Astrocyte (in vitro differentiated cells and primary cell): ENCODE measurements at places on chromosomes 7 and 10. TPM values are rescaled to one million over a fixed set of nuclear protein-coding genes. Genes with fewer than 3 reads are reported as not detected.

The TAX1BP1 gene
- total RNA-seq = 127 and 133 TPM in 2 replicates

The PLPP4 gene
- 44.1 and 45.1 TPM in 2 replicates for total RNA-seq

The TRAPPC14 gene
- 18.7 and 19.5 TPM in 2 replicates for total RNA-seq

The SLC18A3 gene
- total RNA-seq = 1.0 and 4.6 TPM in 2 replicates

The GHRHR gene
- not detected in 2 replicates for total RNA-seq

The NPSR1 gene
- not detected in 2 replicates for total RNA-seq

DNA sequence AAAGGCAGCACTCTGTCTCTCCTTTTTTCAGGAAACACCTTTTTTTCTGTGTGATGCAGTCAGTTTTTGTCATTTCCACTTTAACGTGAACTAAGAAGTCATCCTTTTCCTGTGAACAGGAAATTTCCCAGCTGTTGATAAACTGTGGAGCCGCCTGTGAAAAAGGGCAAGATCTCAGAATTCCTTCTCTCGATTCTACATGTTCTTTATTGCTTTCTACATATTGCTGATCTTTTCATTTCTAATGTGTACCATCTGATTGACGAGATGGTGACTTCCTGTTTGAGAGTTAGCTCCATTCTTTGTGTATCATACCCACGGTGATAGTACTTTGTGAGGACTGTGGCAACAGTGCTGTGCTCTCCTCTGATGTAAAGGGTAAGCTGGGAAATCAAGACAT, 50.4 kb downstream of the ADD3 start:
- no peak for DNase-seq

DNA sequence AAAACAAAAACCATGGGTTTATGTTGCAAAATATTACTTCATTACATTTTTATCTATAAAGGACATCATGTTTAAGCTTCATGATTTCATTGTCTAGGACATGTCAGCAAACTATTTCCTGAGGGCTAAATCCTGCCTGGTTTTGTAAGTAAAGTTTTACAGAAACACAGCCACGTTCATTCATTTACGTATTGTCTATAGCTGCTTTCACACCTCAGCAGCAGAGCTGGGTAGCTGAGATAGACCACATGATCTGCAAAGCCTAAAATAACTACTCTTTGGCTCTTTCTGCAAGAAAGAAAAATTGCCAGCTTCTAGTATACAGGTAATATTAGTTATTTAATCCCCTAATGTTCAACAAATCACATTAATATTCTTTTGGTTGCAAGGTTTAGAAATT, 12.7 kb upstream of the PIP4K2A start:
- DNase-seq = no peak

DNA sequence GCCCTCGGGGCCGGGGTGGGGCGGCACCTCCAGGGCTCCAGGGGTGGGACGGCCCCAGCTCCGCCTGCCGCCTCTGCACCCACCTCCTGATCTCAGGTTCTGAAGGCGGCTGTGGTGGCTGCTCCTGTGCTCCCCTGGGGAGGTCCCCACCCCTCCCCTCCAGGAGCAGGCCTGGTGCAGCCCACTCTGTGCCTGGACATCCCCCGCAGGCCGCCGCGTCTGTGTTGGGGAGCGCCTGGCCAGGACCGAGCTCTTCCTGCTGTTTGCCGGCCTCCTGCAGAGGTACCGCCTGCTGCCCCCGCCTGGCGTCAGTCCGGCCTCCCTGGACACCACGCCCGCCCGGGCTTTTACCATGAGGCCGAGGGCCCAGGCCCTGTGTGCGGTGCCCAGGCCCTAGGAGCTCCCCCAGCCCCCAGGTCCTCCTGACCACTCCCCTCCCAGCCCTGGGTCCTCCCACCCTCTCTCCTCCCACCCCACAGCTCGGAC, 5.5 kb downstream of the CYP2W1 start:
- no peak for DNase-seq

- no peak for DNase-seq
These were observed 6.2 kb downstream of the ZNF511 start for GRCh38 chr10:133314911-133315310.

DNA sequence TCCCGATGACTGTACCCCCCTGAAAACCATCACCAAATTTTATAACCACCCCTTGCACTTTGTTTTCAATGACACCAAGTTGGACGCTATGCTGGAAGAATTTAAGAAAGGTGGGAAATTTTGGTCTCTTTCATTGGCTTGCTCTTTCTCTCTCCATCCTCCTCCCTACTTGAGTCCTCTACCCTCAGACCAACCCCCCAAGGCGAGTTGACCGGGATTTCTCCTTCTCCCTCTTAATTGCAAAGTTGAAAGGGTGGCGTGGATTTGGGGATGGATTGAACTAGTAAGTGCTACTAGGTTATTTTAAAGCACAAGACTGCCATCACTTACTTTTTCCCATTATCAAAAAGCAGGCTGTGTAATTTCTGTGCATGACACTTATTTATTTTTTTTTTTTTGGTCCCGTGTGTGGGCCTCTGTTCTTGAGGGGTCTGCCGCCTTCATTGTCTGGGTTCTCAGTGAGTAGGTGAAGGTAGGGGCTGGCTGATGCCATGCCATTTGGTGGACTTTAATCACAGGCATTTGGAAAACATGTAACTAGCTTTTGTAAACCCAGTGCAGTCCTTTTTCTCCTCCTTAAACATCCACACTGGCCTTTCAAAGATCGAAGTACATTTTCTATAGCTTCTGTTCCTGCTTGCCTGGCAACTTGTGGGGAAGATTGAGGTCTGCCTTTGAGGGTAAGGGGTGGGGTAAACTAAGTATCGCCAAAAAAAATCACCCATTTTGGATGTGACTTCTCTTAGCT, 2.1 kb downstream of the CNNM2 start:
- DNase-seq = no peak

DNA sequence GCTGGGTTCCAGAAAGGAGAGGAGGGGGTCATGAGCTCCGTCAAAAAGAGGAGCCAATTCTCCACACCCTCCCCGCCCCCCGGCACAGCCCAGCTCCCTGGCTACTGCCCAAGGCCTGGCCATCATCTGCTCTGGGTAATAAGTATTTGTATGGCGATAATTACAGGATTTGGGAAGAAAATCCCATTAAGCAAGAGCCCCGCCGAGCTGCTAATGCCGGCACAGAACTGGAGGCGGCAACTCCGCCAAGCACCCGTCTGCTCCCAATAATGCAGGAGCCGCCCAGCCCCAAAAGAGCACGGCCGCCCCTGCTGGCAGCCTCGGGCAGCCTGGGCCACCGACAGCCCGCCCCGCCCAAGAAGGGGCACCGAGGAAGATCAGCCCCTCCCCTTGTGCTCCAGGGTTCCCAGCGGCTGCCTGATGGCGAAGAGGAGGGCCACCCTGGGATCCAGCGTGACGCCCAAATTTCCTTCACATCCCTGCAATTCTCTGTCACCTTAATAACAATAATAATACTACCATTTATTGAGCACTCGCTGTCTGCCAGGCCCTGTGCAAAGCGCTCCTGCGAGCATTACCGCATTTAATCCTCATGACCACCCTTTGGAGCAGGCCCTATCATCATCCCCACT, 5.9 kb downstream of the SLIT1 start:
- DNase-seq = no peak

DNA sequence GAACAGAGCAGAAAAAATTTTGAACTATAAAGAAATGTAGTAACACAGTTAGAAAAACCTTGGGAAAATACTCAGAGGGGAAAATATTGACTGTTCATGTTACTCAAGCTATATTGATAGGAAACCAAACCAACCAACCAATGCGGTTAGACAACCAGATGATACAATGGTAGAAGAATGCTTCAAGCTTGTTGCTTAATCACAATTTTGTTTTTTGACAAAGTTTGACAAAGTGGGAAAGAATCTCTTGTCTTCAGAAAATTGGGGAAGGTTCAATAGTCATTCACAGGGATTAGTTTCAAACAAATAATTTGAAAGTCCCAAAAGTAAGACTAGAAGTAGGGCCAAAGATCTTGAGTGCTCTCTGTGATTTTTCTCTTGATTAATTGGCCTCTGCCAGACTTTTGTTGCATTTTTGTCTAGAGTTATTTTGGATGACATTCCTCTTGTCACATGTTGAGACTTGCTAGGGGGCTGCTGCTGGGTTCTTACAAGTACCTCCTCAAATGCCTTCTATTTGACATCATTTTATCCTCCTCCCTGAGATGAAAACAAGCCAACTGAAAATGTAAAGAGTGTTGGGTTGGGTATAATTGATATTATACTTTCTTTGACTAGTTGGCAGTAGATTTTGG, 233.1 kb upstream of the PHYHIPL start:
- peak; percentile 32 for DNase-seq

- no peak for DNase-seq
These were observed 142.3 kb upstream of the PCLO start for GRCh38 chr7:83305027-83305426.

GRCh38 chr10:125084614-125085257, 75.6 kb downstream of the CTBP2 start:
- peak; percentile 56 for DNase-seq

DNA sequence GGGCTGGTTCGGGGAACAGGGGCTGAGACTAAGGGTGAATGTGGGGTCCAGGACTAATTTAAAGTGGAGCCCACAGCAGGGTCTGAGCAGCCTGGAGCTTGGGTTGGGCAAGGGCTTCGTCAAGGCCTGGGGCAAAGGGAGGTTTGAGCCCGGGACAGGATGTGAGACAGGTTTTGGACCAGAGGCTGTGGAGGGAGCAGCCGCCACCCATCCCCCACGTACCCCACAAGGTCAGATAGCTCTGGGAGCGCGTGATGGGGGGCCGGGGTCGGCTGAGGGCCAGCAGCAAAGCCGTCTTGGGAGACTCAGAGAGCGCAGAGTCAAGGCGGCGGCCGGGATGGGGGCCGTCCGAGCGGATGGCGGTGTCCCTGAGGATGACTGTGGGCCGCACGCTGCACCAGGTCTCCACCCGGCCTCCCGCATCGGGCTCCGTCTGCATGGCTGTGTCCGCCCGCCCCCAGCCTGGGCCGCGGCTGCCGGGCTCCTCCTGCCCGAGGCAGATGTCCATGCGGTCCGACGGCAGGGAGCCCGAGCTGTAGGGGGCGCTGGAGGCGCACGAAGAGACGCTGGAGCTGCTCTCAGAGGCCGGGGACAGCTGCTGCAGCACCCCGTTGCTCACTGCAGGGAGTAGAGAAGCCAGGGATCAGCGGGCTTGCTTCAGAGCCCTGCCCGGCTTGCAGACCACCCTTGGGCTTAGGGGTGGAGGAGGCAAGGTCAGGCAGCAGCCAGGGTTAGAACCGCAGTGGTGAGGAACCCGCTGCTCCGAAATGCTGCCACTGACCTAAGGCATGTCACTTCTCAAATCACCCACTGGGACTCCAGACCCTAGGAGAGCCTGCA, 12.1 kb downstream of the PDZD7 start:
- peak; percentile 45 for DNase-seq

DNA sequence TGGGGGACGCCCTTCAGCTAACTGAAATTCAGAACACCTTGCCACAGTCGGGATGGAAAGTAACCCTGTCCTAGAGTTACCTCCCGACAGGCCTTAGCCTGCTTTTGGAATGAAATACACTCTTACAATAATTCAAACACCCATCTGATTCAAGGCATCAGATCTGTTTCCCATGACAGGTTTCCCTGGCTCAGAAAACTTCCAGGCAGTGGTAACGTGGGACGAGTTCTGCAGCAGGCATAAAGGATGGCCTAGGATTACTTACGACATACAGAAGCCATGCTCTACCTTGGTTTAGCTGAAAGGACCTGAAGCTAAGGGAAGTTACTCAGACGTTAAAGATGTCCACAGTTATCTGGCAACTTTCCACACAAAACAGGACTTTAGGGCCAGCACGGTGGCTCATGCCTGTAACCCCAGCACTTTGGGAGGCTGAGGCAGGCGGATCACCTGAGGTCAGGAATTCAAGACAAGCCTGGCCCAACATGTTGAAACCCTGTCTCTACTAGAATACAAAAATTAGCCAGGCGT, 5.0 kb downstream of the PAXIP1 start:
- no peak for DNase-seq

GRCh38 chr7:36310897-36311296, 78.8 kb upstream of the ANLN start:
- no peak for DNase-seq

GRCh38 chr10:3306050-3306449, 133.5 kb upstream of the PITRM1 start:
- no peak for DNase-seq

DNA sequence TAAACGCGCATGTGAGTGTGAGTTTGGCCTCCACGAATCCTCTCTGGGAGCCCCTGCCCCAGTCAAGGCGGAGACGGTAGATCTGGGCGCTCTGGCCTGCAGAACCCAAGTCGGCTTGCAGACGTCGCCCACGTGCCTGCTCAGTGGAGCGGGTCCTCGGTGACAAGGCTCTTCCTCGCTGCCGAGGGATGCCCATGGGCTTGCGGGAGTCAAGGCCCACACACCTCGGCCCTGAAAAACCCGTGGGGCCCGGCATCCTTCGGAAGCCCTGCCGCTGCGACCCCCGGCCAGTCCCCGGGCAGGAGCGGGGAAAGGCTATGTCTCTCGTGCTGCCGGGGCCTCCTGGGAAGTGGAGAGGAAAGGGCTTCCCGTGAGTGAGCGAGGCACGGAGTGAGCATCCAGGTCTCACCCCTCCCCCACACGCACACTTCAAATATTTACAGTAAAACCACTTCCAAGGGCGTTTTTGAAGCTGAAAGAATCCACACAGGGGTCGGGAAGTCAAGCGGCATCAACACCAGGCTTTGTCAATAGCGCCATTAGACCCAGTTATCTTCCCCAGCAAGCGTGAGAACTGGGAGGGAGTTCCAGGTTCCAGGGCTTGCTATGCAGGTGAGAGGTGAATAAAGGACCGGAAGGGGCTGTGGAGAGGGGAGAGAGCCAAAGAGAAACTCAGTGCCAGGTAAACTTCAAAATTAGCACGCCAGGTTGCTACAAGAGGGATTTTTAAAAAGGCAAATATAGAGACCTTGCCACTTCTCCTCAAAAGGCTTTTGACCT, 1.1 kb upstream of the MNX1 start:
- DNase-seq = no peak

- DNase-seq = peak; percentile 49
These were observed 13.1 kb downstream of the CASP2 start for GRCh38 chr7:143300959-143301935.

GRCh38 chr10:119090968-119091367, 10.4 kb upstream of the EIF3A start:
- DNase-seq = peak; percentile 84

DNA sequence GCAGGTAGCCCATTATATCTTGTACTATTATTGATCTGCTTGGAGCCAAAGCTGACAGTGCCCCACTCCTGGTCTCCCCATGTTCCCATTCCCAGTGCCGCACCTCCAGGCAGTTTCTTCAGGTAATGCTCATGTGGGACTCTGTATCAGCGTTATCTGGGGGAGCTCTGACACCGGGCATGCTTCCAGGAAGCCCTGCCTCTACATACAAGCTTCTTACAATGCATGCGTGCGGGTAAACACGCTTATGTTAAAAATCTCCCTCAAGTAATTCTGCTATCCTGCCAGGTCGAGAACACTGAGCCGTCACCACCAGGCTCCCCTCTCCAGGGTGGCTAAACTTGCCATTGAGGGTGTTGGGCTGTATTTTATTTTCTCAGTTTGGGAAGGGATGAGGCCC, 61.6 kb upstream of the LBX1 start:
- no peak for DNase-seq

DNA sequence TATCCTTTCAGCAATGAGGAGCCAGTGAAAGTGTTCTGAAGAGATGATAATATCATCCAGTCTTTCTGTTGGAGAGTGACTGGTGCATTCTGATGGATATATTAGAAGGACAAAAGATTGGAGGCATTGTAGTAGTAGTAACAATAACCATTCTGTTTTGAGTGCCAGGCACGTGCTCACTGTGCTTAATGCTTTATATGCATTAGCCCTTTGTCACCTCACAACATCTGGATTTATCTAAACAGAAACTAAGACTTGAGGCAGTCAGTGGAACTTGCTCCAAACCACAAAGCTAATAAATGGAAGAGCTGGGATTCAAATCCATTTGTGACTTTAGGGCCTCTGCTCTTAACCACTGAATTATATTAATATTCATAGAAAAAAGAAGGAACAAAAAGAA, 84.5 kb upstream of the OIT3 start:
- DNase-seq = no peak
